NCI-H2171 treated with DMSO at 0.1 percent for 48 hours (cell line): ENCODE measurements at places on chromosomes 16 and 17.

- DNase-seq = no peak
Observed at GRCh38 chr17:72604518-72604917, 483.7 kb downstream of the SOX9 start.

- peak; percentile 85 for DNase-seq
Observed at GRCh38 chr17:81821603-81822311, 11.3 kb downstream of the MCRIP1 start.

DNA sequence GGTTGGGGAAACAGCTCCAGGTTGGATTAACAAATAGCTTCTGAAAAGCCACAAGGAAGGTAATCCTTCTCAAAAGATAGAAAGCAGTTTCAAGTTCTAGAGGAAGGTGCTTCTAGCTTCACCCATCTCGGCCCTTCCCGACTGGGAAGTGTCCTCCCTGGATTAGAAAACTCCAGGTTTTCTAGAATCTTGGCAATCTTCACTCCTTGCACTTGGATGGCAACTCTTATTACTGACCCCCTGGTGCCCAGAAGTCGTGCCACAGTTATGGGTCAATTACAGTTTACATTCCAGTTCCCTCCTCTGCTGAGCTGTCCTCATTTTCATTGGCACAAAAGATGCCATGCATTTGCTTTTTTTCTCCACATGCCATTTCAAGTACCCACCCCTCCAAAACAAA lies 65.6 kb downstream of the SMG6 start:
- no peak for DNase-seq

GRCh38 chr17:47987240-47987835 lies 16.4 kb downstream of the CDK5RAP3 start:
- no peak for DNase-seq

DNA sequence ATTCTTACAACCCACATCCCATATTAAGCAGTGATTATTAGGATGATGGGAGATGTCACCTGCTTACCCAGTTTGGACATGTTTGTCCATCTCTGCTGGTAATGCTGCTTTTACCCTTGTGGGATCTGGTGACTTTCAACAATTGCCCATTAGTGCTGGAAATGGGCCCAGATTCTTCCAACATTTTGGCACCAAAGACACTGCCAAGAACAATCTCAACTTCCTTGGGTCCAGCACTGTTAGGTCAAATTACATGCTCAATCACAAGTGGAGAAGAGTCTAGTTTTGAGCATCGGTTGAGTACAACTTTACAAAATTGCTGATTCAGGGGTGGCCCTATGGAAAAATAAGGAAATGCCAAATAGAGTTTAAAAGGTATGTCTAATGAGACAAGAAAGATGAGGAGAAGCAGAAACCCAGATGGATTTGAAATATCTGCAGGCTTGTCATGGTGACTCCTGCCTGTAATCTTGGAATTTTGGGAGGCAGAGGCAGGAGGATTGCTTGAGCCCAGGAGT lies 13.0 kb upstream of the ZFP3 start:
- DNase-seq = no peak

DNA sequence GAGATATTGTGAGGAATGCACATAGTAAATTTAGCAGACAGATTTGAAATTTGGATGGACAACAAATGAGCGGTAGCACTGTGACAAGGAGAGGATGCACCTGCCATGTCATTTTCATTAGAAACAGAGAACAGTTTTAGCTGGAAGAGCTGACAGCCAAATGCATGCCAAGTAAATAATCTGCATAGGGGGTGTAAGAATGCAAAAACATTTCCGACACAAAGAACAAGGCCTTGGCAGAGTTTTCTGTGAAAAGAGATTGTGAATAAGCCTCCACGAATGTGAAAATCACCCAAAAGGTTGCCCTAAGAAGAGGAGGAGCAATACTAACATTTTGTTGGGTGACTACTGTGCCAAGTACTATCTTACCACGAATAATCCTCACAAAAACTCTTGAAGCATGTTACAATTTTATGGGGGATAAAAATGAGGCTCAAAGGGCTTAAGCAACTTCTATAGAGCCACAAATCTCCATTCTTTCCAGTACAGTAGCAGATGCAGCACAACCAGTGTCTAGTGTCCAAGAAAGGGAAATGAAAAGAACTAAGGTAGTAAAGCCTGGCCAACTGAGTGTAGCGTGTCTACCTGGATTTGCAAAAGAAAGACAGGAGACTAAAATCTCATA lies 28.3 kb downstream of the TMEM100 start:
- DNase-seq = no peak

- DNase-seq = peak; percentile 29
Observed at GRCh38 chr17:73030995-73031394, 61.5 kb downstream of the SLC39A11 start.

DNA sequence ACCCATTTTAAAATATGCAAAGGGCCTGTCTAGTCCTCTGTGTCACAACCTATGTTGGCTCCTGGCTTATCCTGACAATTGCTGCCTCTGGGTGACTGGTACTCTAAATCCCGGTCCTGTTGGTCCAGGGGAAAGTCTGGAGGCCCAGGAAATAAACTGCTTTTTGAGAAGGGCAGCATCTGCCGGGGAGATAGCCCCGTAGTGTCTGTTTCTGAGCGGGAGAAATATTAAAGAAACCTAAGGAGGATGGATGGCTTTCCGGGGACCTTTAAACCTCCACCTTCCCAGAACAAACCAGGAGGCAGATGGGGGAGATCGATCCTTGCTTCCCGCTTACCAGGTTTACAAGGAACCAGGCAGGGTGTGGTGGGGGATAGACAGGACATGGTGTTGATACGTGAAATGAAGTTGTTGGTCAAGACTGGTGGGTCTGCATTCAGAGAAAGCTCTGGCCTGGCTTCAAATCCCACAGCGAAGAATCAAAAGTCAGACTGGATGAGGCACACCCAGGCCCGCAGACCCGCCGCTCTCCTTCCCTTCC lies 3.8 kb downstream of the HOXB2 start:
- DNase-seq = no peak

- DNase-seq = no peak
Observed at GRCh38 chr16:47970291-47970931, 185.4 kb downstream of the ABCC12 start.

DNA sequence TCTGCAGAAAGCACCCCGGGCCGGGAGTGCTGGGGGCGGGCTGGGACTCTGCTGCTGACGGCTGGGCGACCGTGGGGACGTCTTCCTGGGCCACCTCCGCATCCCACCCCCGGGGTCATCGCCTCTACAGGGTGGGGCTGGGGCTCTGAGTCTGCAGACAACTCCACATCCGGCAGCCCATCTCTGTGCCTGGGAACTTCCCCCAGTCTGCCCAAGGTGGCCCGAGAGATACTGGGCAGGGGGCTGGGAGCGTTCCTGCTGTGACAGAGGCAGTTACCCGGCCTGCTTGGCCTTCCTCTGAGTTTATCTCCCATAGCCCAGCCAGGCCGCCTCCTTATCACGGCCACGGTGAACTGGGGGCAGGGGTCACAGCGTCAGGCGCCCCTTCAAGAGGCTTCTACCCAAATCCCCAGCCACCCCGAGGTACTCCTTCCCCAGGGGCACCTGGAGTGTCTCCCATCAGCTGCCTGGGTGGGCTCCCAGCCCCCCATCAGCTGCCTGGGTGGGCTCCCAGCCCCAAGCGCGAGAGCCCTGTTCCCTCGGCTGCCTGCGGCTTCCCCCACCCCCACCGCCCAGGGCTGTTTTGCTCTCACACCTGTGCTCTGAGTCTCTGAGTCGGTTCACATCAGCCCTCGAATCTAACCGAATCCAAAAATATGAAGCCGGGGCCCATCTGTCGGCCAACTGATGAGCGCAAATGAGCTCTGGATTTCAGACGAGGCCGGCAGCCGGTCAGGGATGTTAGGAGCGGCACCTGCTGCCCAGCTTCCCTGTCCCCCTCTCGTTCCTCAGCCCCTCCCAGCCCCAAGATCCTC lies 15.6 kb upstream of the CBFA2T3 start:
- DNase-seq = peak; percentile 94

DNA sequence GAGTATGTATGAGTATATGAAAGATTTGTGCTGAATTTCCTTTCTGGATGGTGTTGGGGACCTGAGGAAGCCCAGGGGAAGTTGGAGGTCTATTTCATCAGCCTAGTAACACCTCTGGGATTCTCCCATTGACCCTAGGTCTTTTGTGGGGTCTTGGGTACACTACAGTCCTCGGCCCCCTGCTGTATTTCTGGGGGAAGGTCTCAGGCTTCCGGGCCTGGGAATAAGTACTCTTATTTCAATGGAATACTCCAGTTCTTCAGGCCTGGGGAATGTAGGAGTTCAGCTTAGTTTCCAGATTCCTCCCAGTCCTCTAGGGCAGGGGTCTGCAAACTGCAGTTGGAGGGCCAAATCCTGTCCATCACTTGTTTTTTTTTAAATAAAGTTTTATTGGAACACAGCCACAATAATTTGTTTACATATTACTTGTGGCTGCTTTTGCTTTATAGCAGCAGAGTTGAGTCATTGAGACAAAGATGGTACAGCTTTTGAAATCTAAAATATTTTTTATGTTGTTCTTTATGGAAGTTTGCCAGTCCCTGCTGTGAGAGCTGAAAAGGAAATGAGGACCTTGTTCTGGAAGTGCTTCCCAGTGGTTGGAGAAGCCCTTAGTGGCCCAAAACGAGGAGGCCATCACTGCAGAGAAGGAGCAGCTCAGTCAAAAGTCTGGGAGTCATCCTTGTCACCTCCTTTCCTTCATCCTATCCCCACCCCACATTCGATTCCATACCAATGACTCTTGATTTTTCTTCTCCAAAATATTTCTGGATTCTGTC lies 142.5 kb upstream of the HS3ST2 start:
- DNase-seq = no peak

- DNase-seq = peak; percentile 66
Observed at GRCh38 chr17:51056813-51057510, 63.7 kb downstream of the SPAG9 start.

DNA sequence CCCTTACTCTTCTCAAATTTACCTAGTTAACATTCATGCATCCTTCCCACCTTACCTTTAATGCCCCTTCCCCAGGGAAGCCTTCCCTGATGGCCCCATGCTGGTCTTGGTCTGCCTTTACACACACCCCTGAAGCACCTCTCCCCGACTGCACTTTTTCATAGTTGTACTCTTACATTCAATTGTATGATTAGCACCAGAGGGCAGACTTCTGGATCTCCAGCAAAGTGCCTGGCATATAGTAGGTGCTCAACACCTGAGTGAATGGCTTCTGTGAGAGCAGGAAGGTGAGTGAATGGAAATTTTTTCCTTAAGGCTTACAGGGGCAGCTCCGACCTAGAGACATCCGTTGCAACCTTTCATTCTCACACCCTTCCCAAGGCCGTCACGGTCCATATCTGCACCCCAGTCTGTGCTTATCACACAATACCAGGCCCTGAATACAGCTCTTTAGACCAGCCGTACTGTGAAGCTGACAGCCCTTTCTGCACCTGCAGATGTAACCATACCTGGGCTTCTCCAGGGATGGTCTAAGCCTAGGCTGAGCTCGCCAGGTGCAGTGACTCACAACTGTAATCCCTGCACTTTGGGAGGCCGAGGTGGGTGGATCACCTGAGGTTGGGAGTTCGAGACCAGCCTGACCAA lies 4.4 kb downstream of the PGAP3 start:
- DNase-seq = no peak

DNA sequence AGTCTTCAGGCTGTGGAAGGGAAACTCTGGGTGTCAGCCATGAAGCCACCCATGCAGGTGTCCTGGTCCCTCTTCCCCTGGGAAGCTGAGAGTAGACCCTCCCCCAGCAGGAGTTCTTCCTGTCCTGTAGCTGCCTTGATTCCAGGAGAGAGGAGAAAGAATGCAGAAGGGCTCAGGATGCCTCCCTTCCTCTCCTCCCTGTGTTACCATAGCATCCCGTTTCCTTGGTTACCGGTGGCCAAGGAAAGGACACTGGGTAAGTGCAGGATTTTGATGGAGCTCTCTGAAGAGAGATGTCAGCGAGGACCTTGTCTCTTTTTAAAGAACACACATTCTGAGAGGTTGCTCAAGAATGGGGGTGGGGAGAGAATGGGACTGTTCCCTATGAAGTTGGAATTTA lies 304.1 kb upstream of the N4BP1 start:
- DNase-seq = no peak

DNA sequence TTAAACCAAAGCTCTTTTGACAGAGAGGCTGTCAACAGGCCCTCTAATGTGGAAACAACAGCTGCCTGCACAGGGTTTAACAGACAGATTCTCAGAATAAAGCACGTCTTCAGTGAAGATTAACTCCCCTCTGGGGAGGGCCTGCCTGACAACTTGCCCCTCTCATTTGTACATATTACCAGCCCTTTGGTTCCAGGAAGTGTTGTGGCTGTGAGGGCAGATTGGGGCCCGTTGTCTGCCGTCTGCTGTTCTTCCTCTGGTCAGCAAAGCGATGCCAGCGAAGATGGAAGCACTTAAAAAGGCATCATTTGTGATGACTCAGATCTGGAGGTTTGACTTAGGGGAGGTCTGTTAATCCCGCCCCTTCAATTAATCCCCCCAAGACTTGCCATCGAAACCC lies 177.0 kb upstream of the IRX6 start:
- no peak for DNase-seq

DNA sequence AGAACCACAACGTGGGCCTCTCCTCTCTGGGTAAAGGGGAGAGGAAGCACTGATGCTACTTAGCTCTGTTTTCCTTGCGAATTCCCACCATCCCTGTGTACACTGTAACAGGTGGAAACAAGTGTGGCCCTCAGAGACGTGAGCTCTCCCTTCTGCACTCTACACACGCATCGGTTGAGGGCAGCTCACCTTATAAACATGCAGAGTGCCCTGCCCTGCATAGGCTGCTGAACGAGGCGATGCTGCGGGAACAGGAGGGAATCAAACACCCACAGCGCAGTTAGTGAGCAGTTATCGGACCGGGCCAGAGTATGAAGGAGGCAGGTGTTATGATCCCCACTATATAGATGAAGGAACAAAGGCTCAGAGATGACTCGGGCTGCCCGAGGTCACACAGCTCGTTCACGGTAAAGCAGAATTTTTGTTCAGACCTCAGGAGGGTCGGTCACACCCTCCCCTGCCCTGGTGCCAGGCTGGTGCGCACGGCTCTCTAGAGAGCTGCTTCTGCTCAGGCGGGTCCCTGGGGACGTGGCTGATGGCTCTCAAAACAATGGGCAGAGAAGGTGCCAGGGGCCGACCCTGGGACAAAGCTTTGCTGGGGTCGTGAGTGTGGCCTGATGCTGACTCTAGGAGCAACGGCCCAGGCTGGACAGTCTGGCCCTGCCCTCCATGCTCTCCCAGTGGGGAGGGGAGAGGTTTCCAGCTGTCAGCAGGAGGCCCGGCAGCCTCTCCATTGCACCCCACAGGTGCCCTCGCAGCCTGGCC lies 68.5 kb downstream of the RPH3AL start:
- no peak for DNase-seq

- DNase-seq = no peak
Observed at GRCh38 chr17:58446086-58446485, 28.8 kb upstream of the RNF43 start.

GRCh38 chr16:66746048-66746447 lies 5.4 kb downstream of the DYNC1LI2 start:
- DNase-seq = no peak
